ENCODE measurements at places on chromosomes 11 and 22.

DNA sequence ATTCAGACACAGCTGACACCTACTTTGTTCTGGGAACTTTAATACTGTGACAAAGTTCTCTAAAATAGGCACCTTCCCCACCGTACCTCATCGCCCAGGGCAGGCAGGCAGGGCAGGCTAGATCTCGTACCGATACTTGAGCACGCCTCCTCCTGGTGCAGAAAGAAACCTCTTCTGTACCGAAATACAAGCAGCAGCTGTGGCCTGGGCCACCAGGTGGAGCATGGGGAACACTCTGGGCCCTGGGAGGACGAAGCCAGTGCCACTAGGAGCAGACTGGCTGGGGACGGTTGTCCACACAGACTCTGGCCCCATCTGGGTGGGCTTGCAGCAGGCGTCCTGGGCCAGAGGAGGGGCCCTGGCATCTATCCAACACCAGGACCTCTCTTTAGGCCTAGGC, 12.8 kb downstream of the PMM1 start:
- DNase-seq, result peak; percentile 37

DNA sequence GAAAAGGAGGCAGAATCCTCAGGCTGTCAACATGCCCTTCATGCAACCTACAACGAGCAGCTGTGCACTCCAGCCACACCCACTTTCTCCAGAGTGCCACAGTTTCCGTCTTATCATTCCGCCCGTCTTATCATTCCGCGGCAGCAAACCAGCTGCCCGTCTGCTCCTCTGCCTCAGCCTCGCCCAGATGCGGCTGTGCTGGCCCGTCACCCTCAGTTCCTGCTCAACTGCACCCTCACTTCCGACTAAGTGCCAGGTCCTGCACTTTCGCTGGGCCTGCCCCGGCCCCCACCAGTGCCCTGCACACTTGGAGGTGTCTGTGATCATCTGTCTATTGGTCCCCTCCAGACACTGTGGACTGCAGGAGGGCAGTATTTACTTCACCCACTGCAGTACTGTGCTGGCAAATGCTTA, 43.7 kb downstream of the MICAL3 start:
- no peak for DNase-seq

- DNase-seq, result no peak
These were observed 423.9 kb downstream of the MN1 start for GRCh38 chr22:27377501-27378295.

- no peak for DNase-seq
These were observed at the start of gene TRIM22 for GRCh38 chr11:5689551-5689983. TRIM22 (plus strand) TSS chr11:5689790; CDS start chr11:5696233, 6,443 bp downstream.

GRCh38 chr22:44638971-44639760, 62.8 kb upstream of the PRR5 start:
- no peak for DNase-seq

DNA sequence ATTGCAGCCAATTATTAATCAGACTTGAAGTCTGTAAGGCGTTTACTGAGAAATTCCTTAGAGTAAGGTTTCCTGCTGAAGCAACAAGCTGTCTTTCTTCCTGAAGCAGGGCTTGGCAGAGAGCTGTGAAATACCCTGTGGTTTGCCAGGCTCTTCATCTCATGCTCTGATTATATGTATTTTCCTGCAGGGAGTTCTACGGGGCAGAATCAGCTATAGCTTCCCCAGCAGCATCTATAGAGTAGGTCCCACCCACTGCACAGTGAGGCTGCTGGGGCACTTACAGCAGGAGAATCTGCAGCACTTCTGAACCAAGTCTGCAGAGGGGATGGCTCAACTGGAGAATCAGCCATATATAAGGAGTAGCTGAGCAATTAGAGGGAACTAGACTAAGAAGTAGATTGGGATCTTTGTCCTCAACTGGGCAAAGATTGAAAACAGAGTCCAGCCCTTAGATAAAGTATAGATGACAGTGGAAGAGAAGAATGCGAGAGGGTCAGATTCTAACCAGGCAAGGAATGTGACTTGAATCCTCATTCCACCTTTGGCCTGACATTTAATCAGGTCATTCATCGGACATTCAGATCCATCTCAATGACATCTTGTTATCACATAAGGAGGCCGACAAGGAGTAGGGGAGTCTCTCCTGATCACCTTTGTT, 37.6 kb downstream of the CNTF start:
- DNase-seq, result no peak

GRCh38 chr11:83249972-83250593, 36.1 kb downstream of the CCDC90B start:
- DNase-seq, result no peak

DNA sequence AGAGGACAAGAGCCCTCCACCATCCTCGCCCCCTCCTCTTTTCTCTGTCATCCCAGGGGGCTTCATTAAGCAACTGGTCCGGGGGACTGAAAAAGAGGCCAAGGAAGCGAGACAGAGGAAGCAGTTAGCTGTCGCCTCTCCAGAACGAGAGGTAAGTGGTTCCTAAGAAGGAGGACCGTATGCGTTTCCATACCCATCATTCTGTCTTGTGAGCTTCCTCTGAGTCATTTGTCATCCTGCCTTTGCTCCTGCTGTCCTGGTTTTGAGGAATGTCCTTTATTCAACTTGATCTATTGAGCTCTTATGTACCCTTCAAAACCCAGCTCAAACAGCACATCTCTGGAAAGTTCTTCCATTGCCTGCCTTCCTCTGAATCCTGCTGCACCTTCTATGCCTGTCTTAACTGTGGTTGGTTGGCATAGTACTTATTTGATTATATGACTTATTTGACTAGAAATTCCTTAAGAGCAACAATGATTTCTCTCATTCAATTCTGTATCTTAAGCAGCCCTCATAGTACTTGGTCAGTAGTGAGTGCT, 21.3 kb downstream of the MYO18B start:
- DNase-seq, result no peak

GRCh38 chr22:23218867-23219251, 38.5 kb downstream of the BCR start:
- peak; percentile 50 for DNase-seq

DNA sequence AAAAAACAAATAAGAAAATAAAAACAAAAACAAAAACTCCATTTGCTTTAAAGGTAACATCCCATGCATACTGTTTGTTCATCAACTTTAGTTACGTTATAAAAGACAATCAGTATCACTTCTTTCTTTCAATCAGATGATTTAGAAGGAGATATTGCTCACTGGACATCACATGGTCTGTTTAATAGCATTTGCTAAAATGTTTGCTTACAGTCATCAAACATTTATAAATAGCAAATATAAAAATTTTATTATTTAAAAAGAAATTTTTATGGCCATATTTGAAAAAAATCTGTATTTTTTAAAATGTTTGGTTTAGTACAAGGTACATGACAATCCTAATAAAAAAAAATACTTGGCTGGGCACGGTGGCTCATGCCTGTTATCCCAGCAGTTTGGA, 22.6 kb downstream of the MMP26 start:
- DNase-seq, result no peak

DNA sequence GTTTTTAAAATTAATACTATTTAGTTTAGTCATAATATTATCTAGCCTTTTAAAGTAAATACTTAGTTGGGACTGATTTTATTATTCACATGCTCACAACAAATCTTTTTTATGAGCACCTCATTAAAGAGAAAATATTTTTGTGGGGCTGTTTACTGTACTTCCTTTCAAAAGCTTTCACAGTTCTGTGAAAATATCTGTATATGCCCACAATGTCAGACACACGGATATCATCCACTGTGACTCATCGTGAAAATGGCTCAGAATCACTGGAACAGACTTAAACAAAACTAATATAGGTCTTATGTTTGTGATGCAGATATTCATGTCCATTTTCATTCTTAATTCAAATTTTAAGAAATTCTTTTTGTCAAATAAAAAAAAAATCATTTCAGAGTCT, 305.2 kb downstream of the RAB38 start:
- no peak for DNase-seq

DNA sequence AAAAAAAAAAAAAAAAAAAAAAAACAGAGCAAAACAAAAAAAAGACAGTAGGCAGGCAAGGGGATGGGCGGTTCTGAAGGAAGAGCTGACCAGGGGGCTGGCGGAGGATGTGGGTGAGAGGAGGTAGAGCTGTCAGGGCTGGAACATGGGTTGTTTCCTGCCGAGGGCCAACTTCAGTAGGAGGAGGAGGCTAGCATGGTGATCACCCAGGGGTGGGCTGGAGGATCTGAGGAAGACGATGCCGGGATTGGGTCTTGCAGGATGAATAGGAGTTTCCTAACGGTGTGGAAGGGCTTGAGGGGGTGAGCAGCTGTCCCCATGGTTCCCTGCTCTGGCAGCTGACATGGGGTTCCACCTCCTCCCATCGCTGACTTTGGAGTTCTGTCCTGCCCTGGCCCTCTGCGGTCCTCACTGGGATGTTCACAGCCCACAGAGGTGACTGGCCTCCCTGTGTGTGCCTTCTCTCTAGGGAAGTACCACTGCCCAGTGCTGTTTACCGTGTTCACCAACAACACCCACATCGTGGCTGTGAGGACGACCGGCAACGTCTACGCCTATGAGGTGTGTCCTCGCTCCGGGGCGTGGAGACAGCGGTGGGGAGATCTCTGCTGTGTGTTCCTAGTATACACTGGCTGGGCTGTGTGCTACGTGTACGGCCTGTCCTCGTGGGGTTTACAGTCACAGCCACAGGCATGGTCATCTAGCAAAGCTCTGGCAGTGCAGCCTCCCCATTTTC, 15.2 kb downstream of the PPIL2 start:
- DNase-seq, result no peak

GRCh38 chr11:87300640-87301380, 263.1 kb downstream of the TMEM135 start:
- DNase-seq, result no peak

DNA sequence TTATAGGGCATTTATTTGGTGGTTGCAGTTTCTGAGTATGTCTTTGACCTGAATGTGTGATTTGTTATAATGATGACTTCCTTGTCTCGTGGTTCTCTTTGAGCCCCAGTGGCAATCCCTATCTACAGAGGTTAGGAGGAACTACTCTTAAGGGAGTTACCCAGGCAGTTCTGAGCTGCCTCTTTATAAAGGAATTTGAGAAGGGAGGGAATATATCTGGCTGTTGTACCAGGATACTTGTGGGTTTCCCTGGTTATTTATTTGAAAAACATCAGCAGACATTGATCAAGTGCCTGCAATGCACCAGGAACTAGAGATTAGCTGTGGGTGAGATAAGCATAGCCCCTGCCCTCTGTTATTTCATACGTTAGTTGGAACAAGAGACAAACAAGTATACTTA, 243.5 kb upstream of the ARHGAP20 start:
- no peak for DNase-seq

GRCh38 chr11:10268746-10269488, 25.1 kb downstream of the SBF2 start:
- DNase-seq, result no peak

- DNase-seq, result no peak
These were observed 800.9 kb upstream of the TENM4 start for GRCh38 chr11:80241766-80242165.

- no peak for DNase-seq
These were observed 117.3 kb downstream of the ETS1 start for GRCh38 chr11:128470081-128470480.

DNA sequence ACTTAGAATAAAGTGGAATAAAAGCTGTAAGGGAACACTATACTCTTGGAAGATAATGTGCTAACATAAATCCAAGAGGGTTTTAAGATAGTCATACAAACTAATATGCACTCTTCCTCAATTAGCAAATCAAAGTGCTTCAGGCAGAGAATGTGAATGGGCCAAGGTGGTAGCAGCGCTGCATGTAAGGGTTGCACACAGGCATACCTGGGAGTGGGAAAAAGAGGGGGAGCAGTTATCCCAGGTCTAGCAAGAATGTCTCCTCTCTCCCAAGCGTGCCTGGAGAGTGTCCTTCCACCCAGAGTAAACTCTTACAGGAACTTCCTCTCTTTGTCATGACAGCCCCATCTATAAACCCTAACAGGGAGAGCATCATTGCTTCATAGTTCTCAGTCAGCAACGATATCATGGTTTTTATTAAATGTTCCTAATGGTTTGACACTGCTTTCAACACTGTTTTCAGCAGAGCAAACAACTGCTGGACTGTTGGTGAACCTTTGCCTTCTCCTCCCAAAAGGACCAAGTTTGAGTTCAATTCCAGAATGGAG, 61.6 kb downstream of the SYTL2 start:
- DNase-seq, result no peak

DNA sequence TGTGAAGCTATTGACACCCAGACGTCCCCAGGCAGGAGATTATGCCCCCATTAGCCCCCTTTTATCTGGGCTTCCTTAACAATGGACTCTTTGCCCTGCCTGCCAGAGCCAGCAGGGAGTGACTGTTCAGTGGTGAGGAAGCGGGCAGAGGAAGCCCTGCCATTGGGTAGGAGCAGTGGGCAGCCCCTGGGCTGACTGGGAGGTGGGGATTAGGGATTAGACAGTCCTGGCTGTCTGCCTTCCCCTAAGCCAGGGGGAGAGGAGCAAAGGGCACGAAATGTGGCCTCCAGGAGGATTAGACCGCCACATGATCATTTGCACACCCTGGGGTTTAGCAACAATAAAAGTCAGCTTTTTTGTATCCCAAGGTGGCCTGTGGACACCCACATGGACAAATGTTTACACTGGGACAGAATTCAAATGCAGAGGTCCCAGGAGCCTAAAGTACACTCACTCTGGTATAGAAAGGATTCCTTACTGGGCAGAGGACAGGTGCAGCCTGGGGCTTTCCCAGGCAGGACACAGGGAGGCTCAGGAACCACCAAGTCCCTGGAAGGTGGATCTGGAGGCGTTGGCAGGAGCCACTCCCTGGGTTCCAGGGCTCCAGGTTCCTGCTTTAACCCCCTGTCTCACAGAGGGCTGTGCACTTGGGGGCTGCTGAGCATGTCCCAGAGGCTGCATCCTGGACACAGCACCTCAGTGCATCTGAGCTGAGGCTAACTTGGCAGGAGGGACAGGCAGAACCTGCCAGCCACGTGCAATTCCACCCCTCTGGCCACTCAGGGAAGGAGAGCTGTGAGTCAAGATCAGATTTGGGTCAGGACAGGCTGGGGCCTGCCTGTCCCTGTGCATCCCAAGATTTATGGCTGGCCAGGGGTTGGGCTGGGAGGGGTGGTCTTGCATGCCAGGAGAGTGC, 2.1 kb downstream of the PNPLA3 start:
- DNase-seq, result no peak

DNA sequence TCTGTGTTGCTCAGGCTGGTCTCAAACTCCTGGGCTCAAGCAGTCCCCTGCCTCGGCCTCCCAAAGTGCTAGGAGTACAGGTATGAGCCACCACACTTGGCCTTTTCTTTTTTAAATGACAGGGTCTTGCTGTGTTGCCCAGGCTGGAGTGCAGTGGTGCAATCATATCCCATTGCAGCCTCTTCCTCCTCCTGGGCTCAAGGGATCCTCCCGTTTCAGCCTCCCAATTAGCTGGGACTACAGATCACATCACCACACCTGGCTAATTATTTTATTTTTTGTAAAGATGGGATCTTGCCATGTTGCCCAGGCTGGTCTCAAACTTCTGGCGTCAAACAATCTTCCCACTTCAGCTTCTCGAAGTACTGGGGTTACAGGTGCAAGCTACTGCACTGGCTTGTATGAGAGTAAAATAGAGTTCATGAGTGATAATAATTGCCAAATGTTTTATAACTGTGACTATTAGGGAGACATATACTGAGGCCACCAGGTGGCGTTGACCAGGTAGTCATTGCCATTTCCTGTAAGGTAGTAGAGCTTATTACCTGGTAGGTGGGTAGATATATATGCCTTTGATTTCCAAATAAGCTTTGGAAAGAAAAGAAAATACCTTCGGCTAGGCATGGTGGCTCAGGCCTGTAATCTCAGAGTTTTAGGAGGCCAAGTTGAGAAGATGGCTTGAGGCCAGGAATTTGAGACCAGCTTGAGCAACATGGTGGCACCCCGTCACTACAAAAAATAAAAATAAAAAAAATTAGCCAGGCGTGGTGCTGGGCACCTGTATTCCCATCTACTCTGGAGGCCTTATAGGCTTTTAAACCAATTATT, 5.4 kb downstream of the FDX1 start:
- DNase-seq, result no peak
